ENCODE measurements at places on chromosomes 2 and 18.

DNA sequence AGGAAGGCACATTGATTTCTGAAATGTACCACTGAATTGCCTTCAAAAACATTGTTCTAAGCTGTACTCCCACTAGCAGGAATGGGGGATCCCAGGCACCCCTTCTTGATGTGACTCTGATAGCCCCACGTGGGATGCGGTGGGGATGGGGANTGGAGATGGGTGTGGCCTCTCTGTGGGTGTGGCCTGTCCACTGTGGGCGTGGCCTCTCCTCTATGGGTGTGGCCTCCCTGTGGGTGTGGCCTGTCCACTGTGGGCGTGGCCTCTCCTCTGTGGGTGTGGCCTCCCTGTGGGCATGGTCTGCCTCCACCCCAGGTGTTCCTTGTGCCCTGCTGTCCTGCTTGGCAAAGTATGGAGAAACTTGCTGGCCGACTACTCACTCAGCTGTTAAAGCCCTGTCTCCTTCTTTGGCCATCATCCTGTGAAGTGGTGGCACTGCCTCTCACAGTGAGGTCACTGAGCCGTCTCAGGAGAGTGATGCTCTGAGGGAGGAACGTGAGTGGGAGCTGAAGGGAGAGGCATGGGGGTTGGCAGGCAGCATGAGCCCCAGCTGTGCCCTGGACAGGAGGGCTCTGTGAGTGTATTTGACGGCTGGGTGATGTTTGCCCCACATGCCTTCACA is 6.7 kb upstream of the PARD6G start:
- DNase-seq = no peak

DNA sequence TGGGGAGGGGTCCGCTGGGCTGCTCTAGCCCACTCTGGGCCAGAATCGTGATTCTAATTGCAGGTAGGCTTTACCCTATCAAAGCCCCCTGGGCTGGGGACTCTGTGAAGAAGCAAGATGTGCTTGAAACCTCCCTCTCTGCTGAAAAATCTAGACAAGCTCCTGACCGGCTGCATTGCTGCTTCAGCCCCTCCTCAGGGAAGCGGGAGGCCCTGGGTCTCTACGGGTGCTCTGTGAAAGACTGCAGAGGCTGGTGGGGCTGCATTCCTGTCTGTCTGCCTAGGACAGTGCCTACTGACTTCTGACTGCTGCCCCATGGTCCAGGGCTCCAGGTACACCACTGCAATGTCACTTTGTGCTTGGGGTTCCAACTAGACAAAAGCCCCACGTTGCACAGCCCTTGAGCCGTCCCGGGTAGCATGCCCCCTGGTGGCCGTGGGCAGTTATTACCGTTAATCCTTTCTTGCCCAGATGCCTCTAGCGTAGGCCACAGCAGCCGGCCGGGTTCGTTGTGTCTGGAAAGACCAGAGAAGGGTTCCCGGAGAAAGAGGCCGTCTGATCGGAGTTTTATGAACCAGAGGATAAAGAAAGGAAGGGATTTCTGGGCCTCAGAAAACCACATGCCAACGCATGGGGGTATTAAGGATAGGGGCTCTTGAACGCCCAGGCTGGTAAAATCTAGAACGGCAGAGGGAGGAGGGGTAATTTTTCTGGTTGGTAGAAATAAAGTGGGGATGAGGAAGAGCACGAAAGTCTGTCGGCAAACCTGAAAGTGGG is 15.9 kb upstream of the C1QL2 start:
- DNase-seq = no peak

- DNase-seq = no peak
Measured at GRCh38 chr2:190093793-190094192, 31.3 kb upstream of the MSTN start.

DNA sequence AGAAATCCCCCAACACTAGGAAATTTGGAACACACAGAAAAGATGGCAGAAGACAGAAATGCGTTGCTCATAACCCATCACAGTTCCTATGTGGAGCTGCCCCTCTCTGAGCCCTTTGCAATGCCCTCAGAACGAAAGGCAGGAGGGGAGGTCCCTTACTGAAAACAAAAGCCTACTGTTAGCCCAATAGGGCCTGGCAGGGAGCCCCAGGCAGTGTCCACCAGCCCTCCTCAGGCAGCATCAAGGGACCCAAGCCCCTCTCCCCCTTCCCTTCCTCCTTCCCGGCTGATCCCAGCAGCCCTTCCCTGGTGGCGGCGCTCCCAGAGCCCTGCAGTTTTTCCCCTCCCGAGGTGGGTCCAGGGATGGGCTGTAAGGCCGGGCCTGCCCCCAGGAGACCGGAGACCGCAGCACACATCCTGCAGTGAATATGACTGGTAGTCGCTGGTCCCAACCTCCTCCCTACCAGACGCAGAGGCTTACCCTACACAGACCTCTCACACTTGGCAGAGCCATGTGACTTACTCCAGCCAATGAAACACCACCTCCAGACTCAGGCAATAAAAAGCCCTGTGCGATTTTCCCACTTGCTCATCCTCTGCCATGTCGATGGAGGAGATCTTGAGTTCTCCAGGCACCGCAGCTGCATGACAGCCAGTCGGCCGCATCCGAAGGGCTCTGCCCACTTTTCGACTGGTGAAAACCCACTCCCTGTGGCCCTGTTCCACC is 19.4 kb upstream of the DUSP2 start:
- DNase-seq = no peak

- DNase-seq = no peak
Measured at GRCh38 chr18:13026583-13027270, 35.6 kb downstream of the CEP192 start.

DNA sequence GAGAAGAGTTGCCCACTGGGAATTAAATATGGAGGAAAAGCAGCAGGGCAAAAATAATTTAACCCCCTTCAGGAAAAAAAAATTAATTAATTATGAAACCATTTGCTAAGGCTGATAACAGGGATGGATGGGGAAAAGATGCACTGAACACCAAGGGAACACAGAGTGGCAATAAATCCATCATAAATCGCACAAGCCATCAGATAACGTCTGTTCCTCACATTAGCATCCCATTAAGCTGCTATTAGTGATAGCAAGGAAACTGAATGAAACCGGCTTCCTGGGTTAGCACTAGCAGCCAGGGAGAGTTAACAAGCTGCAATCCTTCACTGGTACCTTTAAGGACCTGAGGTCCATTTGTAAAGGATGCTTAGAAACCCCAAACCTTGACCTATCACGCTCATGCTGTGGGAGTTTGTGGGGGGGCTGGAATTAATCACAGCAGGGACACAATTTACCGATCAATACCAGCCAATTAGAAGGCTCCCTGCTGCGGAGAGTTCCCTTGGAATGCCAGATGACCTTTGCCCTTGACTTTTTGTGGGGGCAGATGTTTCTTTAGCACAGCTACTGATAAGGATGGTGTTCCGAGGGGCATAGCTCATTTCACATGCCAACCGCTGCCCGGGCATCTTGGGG is 175.5 kb upstream of the KLF7 start:
- peak; percentile 81 for DNase-seq

- DNase-seq = no peak
Measured at GRCh38 chr2:105490204-105490603, 91.4 kb upstream of the FHL2 start.

GRCh38 chr2:219608399-219608964 is 10.8 kb downstream of the STK11IP start:
- no peak for DNase-seq

DNA sequence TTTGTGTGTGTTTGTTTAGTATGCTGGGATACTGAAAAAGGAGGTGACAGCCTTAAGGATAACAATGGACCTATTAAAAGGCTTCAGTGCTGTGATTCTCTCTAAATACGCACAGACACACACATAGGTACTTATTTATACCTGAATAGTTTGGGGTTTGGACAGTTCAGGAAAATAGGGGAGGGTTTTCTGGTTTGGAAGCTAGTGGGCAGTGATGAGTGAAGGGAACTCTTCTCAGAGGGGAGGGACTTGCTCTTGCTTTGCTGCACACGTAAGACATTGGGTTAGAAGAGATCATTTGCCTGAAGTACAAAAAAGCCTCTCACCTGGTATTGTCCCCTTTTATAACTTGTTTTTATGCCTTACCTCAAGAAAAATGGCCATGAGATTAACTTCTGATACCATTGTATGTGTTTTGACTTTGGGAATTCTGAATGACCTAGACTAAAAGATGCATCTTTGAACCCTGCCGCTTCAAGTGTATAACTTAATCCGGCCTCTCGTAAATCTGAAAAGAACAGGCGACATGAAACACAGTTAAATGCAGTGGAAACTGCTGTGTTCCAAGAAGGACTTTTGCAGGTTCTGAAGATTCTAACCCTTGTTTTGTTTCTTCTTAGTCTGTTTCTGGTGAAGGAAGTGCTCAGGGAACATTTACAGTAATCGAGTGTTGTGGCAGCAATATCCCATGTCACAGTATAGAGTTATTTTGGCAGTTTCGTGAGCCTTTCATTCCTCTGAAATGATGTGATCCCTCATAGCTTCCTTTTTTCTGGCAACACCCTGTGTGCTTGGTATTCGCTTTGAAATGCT is 2.5 kb downstream of the CRIM1 start:
- no peak for DNase-seq

DNA sequence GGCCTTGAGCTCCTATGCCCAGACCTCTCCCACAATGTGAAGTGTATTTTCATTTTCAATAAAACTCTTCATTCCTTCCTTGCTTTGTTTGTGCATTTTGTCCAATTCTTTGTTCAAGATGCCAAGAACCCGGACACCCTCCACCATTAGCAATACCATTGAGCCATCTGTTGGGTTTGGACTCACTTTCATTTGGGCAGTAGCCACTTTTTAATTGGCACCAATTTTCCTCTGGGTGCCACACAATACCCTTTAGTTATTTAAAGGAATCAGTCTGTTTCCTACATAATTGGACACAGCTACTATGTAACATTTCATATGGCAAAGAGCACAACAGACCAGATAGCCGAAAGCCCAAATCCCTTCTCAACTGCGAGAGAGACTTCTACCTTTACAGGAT is 22.5 kb upstream of the SLC35G4 start:
- peak; percentile 54 for DNase-seq

GRCh38 chr2:8087480-8087840 is 594.4 kb upstream of the ID2 start:
- DNase-seq = no peak

DNA sequence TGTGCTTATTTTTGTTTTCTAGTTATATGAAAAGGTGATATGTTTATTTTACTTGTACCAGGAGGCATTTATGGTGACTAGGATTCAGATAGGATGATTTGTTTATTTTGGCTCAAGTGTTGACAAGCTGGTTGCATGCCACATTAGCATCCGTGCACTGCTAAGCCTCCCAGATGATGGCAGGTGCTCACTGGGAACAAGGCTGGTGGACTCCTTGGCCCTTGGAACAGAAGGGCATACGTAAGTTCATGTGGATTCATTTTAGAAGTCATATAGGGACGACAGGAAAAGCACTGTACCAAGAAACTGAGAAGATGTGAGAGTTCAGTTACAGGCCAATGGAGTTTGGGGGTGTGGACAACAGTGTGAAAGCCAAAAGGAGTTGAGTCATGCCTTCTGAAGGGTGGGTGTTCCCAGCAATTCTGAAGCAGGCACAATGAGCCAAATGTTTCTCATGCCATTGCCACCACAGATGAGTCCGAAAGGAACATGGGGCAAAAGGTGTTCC is 166.2 kb downstream of the PHLPP1 start:
- DNase-seq = no peak

DNA sequence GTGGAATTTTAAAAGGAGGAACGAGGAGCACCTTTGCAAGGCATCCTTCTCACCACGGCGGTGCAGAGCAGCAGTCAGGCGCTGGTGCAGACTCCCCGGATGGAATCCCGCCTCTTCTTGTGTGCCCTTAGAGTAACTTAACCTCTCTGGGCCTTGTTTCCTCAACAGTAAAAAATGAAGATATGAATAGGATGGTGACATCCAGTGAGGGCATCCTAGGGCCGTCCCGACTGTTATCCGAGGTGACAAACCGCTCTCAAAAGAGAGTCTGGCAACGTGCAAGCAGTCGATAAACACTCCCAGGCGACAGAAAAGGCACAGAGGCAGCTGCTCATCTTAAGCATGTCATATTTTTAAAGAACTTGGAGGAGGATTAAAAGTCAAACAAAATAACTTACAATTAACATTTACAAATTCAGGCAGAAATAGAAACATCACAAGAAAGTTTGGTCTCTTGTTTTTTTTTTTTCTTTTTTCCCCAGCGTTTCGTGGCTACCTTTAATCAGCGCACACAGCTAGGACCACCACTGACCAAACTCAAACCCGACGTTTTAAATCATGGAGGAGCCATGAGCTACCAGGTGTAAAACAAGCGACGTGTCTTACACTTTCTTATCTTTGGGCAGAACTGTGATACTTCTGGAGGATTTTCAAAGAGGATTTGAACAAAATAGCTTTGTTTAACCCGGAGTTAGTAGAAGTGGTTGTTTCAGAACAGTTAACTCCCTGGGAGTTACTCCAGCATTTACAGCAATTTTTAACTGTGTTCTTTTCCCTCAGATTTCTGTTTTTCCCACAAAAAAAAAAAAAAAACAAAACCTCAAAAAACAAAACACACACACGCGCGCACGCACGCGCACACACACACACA is 2.1 kb downstream of the MBP start:
- DNase-seq = no peak

GRCh38 chr2:218465987-218466633 is 47.2 kb downstream of the VIL1 start:
- DNase-seq = peak; percentile 5

GRCh38 chr2:160507046-160507407 is 13.4 kb upstream of the RBMS1 start:
- no peak for DNase-seq

- peak; percentile 39 for DNase-seq
Measured at GRCh38 chr18:45335282-45336043, 279.8 kb upstream of the SLC14A2 start.

DNA sequence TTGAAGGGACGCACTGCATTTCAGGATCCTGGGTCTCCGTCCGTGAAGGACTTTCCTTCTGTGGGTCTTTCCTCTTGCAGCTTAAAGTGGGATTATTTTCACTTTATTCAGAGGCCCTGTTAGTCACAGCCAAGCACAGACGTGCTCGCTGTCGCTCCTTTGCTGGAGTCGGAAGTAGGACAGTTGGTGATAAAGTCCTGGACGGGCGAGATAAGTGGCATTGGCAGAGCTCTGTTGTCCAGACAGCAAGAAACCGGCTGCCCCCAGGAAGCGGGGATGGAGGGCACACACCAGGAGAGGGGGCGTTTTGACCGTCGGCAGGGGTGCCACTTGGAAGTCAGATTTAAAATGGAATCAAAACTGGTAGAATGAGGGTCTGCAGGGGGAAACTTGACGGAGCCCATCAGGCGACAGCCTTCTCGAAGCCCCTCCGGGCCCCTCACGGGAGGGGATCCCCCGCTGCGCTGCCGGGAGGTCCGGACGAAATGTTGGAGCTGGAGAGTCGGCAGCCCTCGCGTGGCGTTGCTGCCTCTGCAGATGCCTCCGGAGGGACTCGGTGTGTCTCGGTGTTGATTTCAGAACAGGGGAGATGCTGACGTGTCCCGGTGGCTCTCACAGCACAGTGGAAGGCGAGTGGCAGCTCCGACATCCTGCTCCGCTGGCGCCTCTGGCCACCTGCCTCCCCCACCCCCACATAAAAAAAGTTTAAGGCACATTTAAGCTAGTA is 124.2 kb downstream of the NFATC1 start:
- DNase-seq = no peak

GRCh38 chr2:44954889-44955592 is 13.5 kb downstream of the SIX3 start:
- peak; percentile 34 for DNase-seq

- no peak for DNase-seq
Measured at GRCh38 chr2:117411983-117412382, 402.5 kb upstream of the DDX18 start.

All from spinal cord (tissue), 10 donors.